Activated T-helper 17 cell treated with anti-CD3 and anti-CD28 coated beads, Interleukin-2, amount 50 U/mL, for 72 hours (primary cell): ENCODE measurements at places on chromosomes 16 and 17. TPM values are rescaled to one million over a fixed set of nuclear protein-coding genes. Genes with fewer than 3 reads are reported as not detected.

Gene PRR35
- not detected for total RNA-seq

Gene NETO2
- 67.0 TPM for total RNA-seq

Gene OR1F1
- not detected for total RNA-seq

Gene RNF135
- 4.0 TPM for total RNA-seq

Gene EVPLL
- total RNA-seq, result not detected

Gene CDC6
- total RNA-seq, result 60.9 TPM

Gene KRTAP4-12
- not detected for total RNA-seq

Gene SIAH1
- 16.5 TPM for total RNA-seq

Gene STH
- not detected for total RNA-seq

Gene KCTD19
- 4.4 TPM for total RNA-seq

Gene GRAP
- 13.1 TPM for total RNA-seq

Gene BEAN1
- total RNA-seq, result not detected

Gene MYH11
- total RNA-seq, result not detected

Gene HAS3
- total RNA-seq, result 0.71 TPM

Gene CD300LB
- total RNA-seq, result not detected

DNA sequence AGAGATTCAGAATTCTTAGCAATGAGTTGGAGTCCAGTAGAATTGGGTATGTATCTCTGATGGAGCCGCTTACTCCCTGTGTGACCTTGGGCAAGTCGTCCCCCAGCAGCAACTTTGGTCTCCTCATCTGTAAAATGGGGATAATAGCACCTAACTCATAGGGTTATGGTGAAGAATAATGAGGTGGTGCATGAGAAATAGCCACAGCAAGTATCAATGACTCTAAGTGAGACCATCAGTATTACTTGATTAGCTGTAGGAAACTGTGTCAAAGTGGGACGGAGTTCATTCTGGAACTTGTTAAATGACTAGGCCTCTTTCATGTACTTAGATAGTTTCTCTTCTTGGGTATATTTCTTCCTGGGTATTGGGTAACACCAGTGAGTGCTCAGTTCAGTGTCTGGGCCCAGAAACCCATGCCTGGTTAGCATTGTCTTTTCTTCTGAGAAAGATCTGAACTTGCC lies 6.4 kb downstream of the PRKCB start:
- ATAC-seq, result peak; percentile 92

DNA sequence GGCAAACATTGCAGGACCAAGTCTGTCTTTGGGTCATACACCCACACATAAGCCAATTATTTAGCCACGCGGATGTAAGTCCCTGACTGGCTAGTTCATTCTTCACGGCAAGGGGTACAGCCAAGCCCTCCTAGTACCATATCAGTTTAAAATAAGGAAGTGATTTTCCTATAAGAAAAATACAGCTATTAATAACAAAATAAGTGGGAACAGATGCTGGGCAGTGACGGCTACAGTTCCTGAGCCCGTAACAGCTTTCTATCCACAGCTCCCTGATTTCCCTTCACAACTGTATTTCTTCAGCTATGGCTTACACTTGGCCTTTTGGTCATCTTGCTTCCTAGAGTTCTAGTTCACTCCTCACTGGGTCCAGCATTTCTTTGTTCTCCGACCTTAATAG lies 542.4 kb upstream of the C16orf82 start:
- no peak for ATAC-seq

GRCh38 chr16:31528523-31529107 lies 915 bp downstream of the AHSP start:
- ATAC-seq, result no peak

GRCh38 chr17:37564252-37564651 lies 45.0 kb downstream of the SYNRG start:
- peak; percentile 43 for ATAC-seq

DNA sequence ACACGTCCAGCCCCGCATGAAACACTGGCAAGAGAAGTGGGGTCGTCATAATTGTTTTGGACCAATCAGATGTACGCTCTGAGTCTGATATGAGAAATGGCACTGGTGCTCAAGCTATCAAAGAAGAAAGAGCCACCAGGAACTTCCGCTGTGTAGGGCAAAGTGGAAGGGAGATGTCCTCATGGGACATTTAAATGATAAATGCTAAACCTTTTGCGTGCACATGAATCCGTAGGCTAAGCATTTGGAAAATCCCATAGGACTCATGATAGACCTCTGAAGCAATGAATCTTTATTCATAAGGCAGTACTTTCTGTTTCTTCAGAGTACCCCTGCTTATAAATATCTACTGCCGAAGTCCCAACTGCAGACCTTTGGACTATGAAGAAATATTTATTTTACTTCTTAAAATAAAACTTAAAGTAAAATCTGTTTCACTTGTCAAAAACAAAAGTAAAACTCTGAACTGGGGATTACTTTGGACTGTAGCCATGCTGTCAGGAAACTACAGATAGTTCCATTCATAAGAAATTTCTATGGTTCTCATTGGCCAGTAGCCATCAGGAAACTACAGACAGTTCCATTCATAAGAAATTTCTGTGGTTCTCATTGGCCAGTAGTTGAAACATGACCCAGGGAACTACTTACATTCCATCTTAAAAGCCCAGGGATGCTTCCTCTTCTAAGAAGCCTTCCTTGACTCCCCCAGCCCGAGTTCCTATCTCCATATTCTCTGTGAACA lies 335.1 kb downstream of the HS3ST4 start:
- no peak for ATAC-seq

DNA sequence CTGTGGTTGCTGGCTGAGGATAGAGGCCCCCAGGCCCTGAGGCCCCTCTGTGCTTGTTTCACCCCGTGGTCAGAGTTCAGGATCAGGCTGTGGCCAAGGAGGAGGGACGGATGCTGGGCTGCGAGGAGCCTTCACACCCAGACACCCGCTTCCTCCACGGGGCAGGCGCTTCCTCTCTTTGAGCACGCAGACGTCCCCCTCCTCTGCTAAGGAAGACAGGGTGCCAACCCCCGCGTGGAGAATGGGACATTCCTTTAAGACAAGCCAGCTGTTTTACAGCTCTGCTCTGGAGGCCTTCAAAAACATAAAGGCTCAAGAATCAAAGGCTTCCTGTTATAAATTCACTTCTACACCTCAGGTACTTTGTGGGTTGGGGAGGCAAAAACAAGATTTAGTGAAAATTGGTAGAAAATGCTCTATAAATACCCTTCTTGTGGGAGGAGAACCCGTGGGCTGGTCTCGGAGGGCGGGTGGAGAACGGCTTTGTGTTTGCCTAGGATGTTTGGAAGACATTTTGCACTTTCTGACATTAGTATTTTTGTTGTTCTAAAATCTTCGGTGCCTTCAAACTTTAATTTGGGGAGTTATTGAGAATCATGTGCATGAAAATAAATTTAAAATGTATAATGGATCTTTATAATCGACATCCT lies 60.8 kb upstream of the FOXF1 start:
- no peak for ATAC-seq

- ATAC-seq, result no peak
These were observed 47.3 kb downstream of the TOM1L2 start for GRCh38 chr17:17924857-17925250.

- ATAC-seq, result no peak
These were observed 1.5 kb upstream of the ALDH3A2 start for GRCh38 chr17:19646788-19647696.

DNA sequence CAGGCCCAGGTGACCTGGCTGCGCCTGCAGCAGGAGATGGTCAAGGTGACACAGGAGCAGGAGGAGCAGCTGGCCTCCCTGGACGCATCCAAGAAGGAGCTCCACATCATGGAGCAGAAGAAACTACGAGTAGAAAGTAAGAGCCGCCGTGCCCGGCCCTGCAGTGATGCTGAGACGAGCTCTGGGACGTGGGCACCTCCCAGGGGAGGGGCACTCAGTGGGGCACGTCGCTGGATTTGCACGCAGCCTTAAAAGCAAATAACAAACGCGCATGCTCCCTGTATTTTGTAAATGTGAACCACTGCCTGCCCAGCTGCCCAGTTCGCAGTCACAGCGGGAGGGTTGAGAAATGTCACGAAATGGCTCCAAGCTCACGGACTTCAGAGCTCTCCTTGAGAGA lies 15.3 kb upstream of the GAA start:
- ATAC-seq, result no peak

DNA sequence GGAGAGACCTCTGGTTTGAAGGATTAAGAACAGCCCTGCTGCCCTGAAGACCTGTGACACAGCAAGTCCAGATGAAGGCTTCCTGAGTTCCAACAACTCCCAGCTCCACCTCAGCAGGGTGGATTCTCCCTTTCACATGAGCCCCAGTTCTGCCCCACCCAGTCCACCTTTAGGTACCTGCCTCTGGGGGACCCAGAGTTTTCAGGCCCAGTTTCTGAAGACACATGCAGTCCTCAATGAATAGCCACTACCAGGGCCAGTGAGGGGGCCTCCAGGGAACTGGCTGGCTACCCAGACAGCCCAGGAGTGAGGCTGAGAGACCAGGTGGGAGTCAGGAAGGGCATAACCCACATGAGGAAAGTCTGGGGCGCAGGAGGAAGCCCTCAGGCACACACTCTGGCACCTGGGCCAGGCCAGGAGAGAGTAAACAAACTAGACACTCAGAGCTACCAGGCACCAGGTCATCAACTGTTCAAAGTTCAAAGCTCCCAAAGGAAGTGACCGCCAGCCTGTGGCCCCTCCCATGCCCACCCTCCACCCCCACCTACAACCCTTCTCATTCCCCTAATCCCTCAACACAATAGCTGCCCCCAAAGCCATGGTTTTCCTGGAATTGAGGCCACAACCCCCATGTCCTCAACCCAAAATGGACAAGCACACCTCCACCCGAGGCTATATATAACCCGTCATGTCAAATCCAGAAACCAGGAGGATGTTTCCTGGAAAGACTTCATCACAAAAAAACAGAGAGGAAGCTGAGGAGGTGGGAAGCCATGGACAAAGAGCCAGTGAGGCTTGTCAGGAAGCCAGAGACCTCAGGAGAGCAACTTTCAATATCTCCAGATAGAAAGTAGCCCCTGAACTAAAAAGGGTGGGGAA lies 2.1 kb downstream of the MYO18A start:
- no peak for ATAC-seq

DNA sequence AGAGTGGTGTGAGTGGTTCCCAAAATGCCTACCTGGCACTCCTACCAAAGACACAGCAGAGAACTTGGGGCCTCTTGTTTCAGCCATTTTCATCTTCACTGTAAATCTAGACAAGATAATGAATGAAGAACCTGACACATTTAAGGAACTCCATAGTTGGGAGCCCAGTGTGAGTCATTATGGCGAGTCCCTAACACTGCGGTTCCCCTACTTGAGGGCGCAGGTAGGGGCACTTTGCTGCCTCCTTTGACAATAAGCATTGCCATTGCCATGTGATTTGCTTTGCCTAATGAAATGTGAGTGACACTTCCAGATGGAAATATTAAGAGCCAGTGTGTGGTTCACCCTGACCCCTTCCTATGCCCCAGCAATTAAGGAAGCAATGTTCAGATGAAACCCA lies 517.6 kb downstream of the MAF start:
- peak; percentile 85 for ATAC-seq

DNA sequence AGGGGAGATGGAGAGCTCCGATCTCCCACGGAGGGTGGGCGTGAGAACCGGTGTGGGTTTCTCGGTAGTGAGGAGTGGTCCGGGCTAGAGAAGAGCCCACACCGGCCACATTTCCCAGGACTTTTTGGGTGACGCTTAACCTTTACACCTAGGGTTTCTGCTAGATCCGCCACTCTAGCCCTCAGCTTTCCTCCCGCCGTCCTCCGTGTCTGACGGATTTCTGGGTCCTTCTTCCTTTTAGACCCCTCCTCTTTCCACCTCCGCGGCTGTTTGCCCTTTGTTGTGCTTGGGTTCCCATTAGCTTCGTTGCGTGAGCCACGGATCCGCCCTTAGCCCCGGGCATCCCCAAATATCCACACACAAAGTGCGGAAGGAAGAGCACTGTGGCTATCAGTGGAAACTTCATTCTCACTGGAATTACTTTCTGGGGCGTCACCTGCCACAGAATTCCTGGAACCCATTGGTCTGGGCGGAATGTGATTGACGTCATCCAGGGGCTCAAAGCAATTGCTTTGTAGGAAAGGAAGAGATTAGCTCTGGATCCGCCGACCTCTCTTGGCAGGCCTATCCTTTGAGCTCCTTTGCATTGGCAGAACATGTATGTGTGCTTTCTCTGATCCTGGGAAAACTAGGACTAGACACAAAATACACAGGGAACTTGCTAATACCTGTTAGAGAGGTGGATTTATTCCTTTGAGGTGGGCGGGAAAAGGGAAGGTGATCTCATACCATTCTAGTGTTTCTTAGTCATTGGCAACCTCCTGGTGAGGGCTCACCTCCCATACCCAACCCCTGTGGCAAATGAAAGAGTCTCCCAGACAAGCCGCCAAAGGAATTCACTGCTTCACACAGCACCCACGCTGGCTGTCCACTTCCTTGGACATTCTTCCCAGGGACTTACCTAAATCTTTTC lies 654 bp downstream of the TNFAIP1 start:
- ATAC-seq, result peak; percentile 3

GRCh38 chr17:12438813-12439586 lies 226.7 kb upstream of the MYOCD start:
- no peak for ATAC-seq

DNA sequence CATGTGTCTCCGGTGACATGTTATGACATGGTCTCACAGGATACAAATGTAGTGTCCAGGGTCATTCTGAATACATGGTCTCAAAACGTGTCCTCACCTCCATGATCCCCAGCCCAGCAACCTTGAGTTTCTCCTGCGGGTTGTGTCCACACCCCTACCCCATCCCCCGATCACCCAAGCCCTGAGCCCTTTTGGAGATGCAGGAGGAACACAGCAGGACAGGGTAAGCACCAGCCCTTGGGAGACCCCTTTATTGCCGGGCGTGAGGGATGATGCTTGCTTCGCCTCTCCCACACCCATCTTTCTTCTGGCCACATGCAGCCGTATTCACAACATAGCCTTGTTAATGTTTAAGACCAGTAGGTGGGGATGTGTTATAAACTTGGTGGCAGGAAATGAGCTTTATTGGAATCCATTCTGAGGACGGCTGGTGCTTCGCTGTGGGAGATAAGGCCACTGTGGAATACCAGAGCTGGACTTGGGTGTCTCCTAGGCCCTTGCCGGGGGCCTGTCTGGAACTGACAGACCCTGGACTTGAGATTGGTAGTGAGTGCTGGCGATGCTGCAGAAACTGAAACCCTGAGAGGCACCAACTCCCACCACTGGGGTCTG lies 5.5 kb downstream of the TMEM132E start:
- no peak for ATAC-seq

DNA sequence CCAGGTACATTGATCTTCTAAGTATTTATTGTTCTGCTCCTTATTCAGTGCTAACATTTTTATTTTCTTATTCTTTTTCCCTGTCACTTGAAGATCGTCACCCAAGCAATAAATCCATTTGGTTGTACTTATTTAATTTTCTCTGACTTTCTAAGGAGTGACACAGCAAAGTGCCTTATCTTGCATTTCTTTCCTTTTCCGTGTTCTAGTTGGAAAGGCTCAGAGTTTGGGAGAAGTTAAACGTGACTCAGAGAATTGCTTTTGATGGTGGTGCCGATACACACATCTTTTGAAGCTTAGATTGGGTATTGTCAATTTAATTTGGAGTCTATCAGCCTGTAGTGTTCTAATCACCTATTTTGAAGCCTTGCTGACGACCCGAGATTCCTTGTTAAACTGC lies 72.0 kb downstream of the PITPNC1 start:
- ATAC-seq, result no peak
